ENCODE measurements at places on chromosomes 4 and X.

DNA sequence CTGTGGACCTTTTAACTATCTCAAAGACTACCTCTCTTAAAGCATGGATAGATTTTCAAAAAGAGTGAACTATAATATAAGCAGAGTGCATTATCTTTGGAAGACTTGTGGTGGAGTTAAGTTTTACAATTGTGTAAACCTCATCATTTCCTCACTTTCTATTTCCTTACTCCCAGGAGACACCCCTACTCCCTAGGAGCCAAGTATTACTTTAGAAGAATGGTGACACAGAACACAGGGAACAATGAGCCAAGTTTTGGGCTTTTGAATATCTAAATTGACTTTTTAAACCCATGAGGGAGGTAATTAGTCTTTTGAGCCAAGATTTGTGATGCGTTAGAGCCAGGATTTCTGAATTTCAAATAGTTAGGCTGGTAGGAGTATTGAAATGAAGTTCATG, 78.9 kb upstream of the UNC5C start:
- DNase-seq, result no peak

- DNase-seq, result no peak
Measured at GRCh38 chr4:122614621-122615020, 6.2 kb downstream of the IL21 start.

- peak; percentile 64 for DNase-seq
Measured at GRCh38 chrX:29318012-29318411, 730.8 kb downstream of the IL1RAPL1 start.

DNA sequence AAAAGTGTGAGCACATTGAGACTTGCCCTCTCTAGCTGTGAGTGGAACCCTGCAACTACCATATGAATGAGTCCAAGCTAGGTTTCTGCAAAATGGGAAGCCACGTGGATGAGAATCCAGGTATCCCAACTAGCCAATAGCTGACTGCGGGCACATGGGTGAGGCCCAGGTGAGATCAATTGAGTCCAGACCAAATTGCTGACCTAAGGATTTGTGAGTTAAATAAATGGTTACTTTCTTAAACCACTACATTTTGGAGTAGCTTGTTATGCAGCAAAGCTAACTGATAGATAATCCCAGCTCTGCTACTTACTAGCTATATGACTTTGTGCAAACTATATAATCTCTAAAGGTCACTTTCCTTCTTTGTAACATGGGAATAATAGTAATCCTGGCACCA, 150.3 kb upstream of the LCORL start:
- DNase-seq, result no peak

DNA sequence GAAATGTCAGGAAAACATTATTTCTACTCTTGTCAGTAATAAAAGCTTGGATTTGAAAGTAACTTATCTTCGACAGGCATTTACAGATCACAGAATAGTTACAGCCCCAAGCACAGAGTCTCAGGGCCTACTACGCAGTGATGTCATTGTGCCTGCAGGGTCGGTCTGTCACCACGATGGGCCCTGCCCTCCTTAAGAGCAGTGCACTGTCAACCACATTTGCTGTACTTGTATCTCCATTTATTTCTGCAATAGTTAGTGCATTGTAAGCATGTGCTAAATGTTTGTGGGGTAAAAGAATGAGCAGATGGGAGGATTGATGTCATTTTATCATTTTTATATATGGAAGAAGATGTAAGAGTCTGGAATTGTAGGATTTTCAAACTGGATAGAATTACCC, 13.6 kb upstream of the CCKAR start:
- no peak for DNase-seq

- DNase-seq, result no peak
Measured at GRCh38 chrX:9221781-9222180, 187.9 kb upstream of the FAM9B start.

Data from astrocyte of the spinal cord (primary cell).